Inflammatory macrophage treated with lipopolysaccharide for 4 hours (primary cell): ENCODE measurements at places on chromosomes 2 and 18.

DNA sequence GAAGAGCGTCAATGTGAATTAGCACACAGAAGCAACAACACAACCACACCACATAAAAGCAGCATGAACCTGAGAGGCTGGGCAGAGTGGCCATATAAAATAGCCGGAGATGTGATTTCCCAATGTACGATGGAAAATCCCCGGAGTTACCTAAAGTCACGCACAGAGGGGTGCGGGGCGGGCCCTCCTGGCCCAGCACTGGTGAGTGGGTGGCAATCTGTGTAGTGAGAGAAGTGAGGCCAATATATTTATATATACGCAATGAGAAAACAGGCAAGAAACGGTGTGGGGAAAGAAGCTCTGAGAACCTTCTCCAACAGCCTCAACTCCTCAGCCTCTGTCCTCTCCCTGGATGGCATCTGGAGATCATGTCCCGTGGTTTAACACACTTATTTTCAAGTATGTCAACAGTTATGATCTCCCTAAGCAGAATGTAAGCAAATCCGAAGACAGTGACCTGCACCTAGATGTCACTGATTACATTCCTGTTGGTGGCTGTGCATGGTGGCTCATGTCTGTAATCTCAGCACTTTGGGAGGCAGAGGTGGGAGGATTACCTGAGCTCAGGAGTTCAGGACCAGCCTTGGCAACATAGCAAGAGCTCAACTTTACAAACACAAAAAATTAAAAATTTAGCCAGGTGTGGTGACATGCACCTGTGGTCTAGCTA is 41.6 kb downstream of the CRACDL start:
- DNase-seq: no peak

GRCh38 chr2:103792042-103792441 is 1030.2 kb downstream of the TMEM182 start:
- DNase-seq: no peak

DNA sequence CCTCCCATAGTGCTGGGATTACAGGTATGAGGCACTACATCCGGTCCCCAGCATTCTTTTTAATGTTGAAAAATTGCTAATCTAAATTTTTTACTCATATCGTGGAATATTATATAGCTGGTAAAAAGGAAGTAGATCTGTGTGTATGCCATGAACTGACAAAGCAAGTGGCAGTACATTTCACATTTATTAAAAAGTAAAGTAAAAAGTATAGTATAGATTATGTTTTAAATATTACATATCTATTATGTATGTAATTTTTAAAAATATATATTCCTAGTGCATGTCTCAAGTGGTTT is 25.1 kb downstream of the PLEKHB2 start:
- DNase-seq: no peak

- DNase-seq: peak; percentile 46
Observed at GRCh38 chr18:32156855-32157254, 33.0 kb upstream of the MEP1B start.

DNA sequence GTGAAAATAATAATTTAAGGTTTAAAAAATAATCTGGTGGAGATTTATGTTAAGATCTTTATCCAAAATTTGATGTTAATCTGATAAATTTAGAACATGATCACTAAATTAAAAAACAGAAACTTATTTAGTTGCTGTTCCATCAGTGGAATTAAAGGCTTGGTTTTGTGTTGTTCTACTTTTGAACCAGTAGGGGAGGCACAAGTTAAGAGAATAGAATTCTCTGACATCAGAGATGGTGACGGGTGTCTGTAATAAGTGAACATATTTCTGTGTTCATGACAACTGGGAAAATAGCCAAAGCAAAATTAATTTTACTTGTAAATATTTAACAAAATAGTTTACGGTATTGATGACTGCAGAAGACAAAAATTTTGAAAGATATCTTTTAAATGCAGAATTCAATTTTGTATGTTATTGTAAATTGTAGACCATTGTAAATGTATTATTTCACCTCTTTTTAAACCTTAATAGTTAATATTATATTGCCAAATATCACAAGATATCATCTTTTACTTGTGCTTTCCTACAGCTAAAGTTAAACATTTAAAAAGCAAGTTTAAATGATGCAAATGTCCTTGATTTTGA is 106.0 kb downstream of the UBR3 start:
- DNase-seq: peak; percentile 46

GRCh38 chr2:85655961-85656417 is 12.0 kb downstream of the SFTPB start:
- DNase-seq: no peak

- no peak for DNase-seq
Observed at GRCh38 chr2:215032153-215032552, 106.3 kb downstream of the ABCA12 start.

GRCh38 chr18:58247363-58247834 is 203.4 kb downstream of the NEDD4L start:
- DNase-seq: no peak

DNA sequence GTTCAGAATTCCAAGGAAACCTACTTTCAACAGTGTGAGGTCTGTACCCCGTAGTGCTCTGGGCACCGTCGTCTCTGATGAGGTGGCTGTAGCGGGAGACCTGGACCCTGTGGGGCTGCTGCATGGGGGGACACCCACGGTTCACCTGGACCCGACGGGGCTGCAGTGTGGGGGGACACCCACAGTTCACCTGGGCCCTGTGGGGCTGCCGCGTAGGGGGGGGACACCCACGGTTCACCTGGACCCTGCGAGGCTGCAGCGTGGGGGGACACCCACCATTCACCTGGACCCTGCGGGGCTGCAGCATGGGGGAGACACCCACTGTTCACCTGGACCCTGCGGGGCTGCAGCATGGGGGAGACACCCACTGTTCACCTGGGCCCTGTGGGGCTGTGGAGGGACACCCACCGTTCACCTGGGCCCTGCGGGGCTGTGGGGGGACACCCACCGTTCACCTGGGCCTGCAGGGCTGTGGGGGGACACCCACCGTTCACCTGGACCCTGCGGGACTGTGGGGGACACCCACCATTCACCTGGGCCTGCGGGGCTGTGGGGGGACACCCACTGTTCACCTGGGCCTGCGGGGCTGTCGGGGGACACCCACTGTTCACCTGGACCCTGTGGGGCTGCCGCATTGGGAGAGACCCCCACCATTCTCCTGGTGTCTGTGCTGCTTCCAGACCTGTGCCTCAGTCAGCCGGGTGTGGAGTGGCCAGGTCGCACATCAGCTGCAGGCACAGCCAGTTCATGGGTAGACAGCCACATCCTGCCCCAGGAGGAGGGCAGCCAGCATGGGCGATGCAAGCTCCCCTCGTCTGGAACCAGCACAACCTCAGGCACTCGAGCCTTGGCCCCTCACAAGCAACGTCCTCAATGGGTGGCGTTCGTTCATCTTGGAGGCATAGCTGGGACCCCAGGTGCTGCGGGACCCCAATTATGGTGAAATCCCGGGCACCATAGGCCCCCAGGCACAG is 114.5 kb downstream of the TMEM18 start:
- no peak for DNase-seq

- no peak for DNase-seq
Observed at GRCh38 chr2:181178130-181178529, 197.7 kb downstream of the UBE2E3 start.

DNA sequence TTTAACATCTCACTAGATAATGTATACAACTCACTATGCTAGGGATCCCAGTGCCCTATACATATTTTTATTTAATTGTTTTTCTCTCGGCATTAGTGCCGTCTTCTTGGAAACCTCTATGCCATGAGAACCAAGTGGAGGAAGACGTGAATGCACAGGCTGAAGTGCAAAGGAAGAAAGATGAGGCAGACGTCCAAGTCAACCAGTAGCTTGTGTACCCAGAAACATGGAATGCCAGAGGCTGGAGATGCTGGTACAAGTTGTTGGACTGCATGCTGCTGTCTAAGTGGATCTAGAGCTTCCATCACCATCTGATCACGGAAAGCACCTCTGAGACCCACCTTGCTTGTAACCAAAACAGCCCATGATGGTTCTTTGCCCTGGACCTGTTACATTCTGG is 12.5 kb upstream of the GEMIN6 start:
- DNase-seq: no peak

DNA sequence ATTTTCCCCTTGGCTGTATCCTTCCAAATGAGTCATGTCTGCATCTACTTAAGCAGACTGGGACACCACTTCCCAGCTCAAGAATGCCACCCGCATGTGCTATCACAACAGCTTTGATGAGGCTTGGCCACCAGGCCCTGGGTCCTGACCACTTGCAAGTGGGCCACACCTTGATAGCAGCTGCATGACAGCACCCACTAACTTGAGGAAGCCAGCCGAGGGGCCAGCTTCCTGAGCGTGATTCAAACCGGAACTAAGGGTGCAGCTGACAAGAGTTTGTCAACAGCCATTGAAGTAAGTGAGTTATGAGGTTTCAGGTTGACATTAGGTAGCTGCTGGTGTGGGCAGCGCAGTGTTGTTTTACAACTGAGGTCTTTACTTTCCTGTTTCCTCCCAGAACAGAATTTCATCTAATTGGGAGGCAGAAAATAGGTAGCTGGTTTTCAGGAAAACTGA is 54.4 kb downstream of the EPHA4 start:
- peak; percentile 15 for DNase-seq

DNA sequence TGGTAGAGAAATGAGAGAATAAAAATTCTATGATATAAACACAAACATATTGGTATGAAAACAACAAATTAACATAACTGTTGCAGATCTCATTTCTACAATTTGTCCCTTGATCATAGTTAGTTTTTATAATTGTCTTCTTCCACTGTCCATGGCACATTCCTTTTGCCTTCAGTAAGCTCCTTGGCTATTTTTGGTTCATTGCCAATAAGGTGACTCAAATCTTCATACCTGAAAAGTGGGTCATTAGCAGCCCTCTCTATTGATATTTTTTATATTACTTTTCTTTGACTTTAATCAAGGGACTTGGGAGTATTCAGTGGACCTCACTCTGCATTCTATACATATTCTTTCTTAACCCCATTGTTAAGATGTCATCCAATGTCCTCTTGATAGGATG is 552.9 kb downstream of the TDRD15 start:
- no peak for DNase-seq

DNA sequence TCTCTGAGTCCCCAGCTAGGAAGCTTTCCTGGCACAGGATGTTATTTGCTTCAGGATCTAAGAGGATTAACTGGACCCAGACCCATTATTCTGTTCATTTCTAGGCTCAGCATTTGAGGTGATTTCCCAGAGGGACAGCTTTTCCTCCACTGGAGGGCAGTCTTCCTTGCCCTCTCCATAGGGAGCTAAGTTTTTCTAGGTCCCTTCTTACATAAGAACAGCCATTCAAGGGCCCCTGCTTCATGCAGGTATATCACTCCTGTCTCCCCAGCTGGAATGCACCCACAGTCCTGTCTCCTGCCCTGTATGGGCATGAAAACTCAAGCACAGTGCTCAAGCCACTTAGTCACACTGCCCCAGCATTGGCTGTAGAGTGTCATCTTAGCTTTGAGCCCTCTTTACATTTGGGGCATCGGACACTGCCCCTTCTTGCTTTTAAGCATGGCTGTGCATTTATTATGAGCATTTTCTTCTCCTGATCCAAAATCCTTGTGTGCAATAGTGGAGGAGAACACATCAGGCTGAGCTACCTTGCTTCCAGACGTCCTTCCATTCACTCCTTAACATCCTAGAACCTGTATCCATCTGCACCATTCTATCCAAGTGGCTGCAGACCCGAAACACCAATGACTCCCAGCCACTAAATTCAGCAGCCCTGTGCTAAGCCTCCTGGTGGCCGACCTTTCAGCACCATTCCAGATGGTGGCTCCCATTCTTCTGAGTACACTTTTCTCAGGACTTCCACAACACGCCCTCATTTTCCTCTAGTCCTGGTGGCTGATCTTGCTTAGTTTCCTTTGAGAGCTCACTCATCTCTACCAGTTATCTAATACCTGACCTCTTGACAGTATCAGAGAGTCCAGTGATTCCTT is 80.0 kb downstream of the COPS8 start:
- DNase-seq: peak; percentile 25

- peak; percentile 27 for DNase-seq
Observed at GRCh38 chr18:70469916-70470315, 181.1 kb downstream of the SOCS6 start.

DNA sequence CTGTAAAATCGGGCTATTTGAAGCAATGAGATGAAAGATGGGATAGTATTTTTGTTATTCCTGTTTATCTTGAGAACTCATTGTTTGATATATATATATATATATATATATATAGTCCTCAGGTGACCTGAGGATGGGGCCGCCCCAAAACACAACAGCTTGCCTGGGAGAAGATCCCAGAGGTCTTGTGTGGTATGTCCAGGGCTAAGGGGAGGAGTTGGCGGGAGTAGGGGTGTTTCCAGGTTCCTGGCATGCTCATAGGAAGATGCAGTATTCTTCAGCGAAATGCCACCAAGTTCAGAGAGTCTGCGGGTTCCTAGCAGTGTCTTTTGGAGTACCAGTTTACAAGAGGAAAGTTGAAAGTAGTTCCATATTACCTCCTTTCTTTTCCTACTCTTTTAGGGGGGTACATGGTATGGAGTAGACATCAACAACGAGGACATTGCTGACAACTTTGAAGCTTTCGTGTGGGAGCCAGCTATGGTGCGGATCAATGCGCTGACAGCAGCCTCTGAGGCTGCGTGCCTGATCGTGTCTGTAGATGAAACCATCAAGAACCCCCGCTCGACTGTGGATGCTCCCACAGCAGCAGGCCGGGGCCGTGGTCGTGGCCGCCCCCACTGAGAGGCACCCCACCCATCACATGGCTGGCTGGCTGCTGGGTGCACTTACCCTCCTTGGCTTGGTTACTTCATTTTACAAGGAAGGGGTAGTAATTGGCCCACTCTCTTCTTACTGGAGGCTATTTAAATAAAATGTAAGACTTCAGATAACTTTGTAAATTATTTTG is 18.3 kb downstream of the CCT7 start:
- DNase-seq: no peak

- no peak for DNase-seq
Observed at GRCh38 chr2:239204876-239205468, 195.8 kb downstream of the HDAC4 start.

- DNase-seq: no peak
Observed at GRCh38 chr18:79803611-79804051, 5.9 kb downstream of the KCNG2 start.

GRCh38 chr18:61402726-61403125 is 69.5 kb downstream of the CDH20 start:
- DNase-seq: no peak
